ENCODE measurements at places on chromosomes 3 and 15.

GRCh38 chr3:44894485-44894884 lies 20.1 kb downstream of the TGM4 start:
- DNase-seq, result no peak

DNA sequence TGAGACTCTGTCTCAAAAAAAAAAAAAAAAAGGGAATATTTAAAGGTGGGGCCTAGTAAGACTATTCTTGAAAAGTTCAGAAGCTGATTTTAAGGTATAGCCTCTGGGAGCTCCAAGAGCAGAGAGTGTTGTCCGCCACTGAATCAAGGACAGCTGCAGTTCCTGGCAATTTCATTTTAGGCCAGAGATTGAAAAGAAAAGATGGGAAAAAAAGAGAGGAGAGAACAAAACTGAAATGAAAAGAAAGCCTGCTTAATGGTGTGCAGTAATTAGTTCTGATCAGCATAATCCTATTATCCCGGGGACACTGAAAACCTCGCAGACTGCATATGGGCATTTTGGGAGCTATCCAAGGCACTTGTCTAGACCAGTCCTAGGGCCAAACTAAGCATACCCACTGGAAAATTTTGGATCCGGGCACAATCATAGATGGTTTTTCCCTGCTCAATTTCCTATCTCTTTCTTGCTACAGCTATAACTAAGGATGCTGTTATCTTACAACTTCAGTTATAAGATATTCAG lies 43.2 kb downstream of the EHHADH start:
- DNase-seq, result no peak

DNA sequence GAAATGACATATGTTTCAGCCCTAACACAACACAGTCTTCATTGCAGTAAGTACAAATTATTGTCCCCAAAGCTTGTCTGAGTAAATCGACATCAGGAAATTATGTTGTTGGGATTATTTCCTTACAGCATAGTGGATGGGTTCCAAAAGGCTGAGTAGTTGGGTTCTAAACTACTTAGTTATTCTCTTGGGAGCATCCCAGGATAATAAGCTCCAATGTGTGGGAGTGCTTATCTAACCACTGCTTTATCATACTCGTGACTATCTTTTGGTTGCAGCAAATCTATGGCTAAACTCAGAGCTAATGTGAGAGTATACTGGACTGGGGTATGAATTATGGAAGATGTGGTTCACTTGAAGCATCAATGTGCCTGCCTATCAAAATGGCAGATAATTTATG lies 128.5 kb downstream of the RBMS3 start:
- no peak for DNase-seq

DNA sequence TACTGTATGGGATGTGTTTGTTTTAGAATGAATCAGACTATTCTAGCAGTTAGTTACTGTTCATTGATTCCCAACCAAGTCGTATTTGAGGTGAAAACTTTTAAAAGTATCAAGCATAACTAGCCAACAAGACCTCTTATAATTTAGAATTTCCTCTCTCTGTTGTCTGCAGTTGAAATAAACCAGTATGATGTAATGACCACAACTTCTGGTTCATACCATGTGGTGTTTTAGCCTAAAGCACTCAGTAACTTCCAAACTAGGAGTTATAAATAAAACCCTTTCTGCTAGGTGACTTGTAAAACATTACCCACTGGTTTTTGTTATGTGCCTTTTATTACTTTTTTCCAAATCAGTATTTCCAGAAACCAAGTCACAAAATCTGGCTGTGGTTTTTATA lies 19.8 kb upstream of the P2RY12 start:
- no peak for DNase-seq

DNA sequence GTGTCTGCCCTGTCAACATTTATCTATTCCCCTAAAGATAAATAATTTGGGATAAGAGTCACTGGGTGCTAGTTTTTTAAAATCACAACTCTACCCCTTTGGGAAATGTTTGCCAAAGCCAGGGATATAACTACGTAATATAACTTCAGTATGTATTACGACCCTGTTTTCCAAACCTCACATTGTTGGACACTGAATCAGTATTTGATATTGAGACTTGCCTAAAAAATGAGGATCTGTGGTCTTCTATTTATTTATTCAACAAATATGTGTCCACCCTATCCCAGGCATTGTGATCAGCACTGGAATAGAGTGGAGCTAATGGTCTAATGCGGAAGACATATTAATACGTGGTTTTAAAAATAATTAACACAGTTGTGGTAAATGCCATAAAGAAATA lies 4.5 kb upstream of the MGA start:
- no peak for DNase-seq

DNA sequence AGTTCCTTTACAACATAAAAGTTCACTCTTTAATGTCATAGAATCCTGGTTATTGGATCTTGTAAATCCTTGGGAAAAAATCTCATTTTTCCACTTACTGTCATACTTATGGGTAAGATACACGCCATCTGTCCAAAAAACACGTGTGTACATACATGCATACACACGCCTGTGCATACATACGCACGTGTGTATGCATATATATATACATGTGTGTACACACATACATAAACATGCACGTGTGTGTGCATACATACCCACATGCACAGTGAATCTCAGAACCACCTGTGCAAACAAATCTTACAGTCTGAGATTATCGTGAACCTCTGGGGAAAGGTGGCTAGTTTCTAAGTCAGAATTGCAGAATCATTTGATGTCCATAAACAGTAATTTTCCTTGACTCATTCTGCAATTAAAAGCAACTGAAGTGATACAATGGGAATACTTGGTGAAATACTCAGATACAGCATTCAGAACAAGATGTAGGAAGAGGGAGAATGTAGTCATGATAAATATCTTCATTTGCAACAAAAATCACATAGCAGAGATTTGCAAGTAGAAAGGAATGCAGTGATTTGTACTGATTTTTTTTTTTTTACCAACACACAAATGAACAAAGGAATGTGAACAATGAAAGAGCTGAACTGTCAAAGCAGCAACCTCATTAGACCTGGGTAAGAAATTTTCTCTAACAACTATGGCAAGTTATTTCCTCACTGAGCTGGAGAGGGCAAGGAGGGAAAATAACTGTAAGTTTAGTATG lies 160.6 kb upstream of the POU1F1 start:
- DNase-seq, result no peak

GRCh38 chr3:61181874-61182273 lies 69.4 kb downstream of the FHIT start:
- no peak for DNase-seq

Data from left cardiac atrium (tissue), 4 donors.